ENCODE measurements at places on chromosomes 12 and 14. TPM values are rescaled to one million over a fixed set of nuclear protein-coding genes. Genes with fewer than 3 reads are reported as not detected.

- peaks cover 26% of the 10 kb centered on the region for H3K4me1 ChIP-seq
- no peak overlapping the region for H3K4me3 ChIP-seq
- H3K27me3 ChIP-seq, result no peaks in the 10 kb centered on the region
- no peak for DNase-seq
Observed at GRCh38 chr12:6221146-6221545, 20.9 kb downstream of the CD9 start.

- H3K36me3 ChIP-seq, result no peaks in the 10 kb centered on the region
- H3K4me1 ChIP-seq, result no peaks in the 10 kb centered on the region
- H3K27me3 ChIP-seq, result peaks cover 8% of the 10 kb centered on the region
- DNase-seq, result no peak
Observed at GRCh38 chr14:25032092-25032784, 17.7 kb downstream of the STXBP6 start.

GRCh38 chr12:26198742-26199141, 3.4 kb downstream of the SSPN start:
- no peak overlapping the region for H3K4me3 ChIP-seq
- DNase-seq, result no peak
- H3K4me1 ChIP-seq, result peaks cover 10% of the 10 kb centered on the region
- H3K36me3 ChIP-seq, result no peaks in the 10 kb centered on the region
- H3K27ac ChIP-seq, result no peak overlapping the region
- H3K27me3 ChIP-seq, result peaks cover 50% of the 10 kb centered on the region

- no peaks in the 10 kb centered on the region for H3K4me1 ChIP-seq
- no peaks in the 10 kb centered on the region for H3K27me3 ChIP-seq
- no peak for DNase-seq
- peaks cover 33% of the 10 kb centered on the region for H3K36me3 ChIP-seq
Observed at GRCh38 chr12:112473056-112473455, 54.3 kb downstream of the PTPN11 start.

- no peaks in the 10 kb centered on the region for H3K27me3 ChIP-seq
- no peak for DNase-seq
- H3K4me3 ChIP-seq, result no peak overlapping the region
- no peaks in the 10 kb centered on the region for H3K36me3 ChIP-seq
- no peaks in the 10 kb centered on the region for H3K4me1 ChIP-seq
Observed at GRCh38 chr12:119122751-119123150, 56.0 kb upstream of the HSPB8 start.

DNA sequence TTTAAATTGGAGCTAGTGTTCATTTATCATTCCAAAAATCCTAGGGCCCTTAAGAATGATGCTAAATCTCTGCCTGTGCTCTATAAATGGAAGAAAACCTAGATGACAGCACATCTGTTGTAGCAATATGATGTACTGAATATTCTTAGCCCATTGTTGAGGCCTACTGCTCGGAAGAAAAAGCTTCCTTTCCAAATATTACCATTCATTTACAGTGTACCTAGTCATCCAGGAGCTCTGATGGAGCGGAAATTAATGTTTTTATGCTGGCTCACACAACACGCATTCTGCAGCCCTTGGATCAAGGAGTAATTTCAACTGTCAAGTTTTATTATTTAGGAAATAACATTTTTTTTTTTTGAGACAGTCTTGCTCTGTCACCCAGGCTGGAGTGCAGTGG, 77.4 kb downstream of the EML1 start:
- H3K27ac ChIP-seq, result no peak overlapping the region
- H3K4me1 ChIP-seq, result no peaks in the 10 kb centered on the region

- no peak for DNase-seq
- H3K4me3 ChIP-seq, result no peak overlapping the region
- H3K27ac ChIP-seq, result no peak overlapping the region
- H3K36me3 ChIP-seq, result no peaks in the 10 kb centered on the region
- no peaks in the 10 kb centered on the region for H3K4me1 ChIP-seq
Observed at GRCh38 chr14:93735206-93735605, 53.1 kb downstream of the PRIMA1 start.

GRCh38 chr14:51954031-51954430, 35.3 kb upstream of the RTRAF start:
- no peaks in the 10 kb centered on the region for H3K27me3 ChIP-seq
- H3K4me1 ChIP-seq, result no peaks in the 10 kb centered on the region
- H3K27ac ChIP-seq, result no peak overlapping the region
- DNase-seq, result no peak

Gene OGFOD2
- 25.9 TPM for total RNA-seq

Gene RNFT2
- total RNA-seq, result 11.7 TPM

Gene CRIP1
- 753 TPM for total RNA-seq

Data from activated CD4-positive, alpha-beta T cell treated with anti-CD3 and anti-CD28 coated beads, Interleukin-2, amount 10 ng/mL, durations not matched to agents 7 days and 5 days (primary cell).